ENCODE measurements at places on chromosomes 13 and 19.

- DNase-seq: no peak
Observed at GRCh38 chr13:66349966-66350365, 880.2 kb downstream of the PCDH9 start.

DNA sequence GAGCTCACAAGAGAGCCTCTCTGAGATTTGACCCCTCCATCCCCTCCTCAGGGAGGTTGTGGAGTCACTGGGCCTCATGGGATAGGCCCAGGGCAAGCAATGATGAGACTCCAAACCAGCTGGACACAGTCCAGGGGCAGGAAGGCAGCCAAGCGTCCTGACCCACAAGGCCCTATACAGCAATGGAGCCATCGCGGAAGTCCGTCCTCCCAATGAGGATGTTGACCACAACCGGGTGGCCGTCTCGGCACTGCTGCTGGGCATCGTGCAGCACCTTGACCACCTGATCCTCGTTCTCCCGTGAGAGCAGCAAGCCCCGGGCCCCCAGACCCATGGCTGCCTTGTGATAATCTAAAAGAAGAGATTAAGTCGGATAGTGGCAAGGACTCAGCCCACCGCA is 7.9 kb downstream of the SYDE1 start:
- DNase-seq: no peak

- no peak for DNase-seq
Observed at GRCh38 chr13:51524312-51524711, 60.0 kb upstream of the WDFY2 start.

GRCh38 chr13:76795701-76796695 is 90.2 kb downstream of the KCTD12 start:
- DNase-seq: no peak

DNA sequence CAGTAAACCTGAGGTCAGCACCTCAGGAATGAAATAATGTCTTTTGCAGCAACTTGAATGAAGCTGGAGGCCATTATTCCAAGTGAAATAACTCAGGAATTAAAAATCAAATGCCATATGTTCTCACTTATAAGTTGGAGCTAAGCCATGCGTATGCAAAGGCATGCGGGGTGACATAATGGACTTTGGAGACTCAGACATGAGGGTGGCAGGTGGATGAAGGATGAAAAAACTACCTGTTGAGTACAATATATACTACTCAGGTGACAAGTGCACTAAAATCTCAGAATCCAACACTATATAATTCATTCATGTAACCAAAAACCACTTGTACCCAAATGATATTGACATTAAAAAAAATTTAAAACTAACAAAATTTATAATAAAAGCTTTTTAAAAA is 1416.9 kb downstream of the UQCRFS1 start:
- DNase-seq: no peak

GRCh38 chr19:39077323-39077722 is 6.8 kb upstream of the ACP7 start:
- DNase-seq: no peak

DNA sequence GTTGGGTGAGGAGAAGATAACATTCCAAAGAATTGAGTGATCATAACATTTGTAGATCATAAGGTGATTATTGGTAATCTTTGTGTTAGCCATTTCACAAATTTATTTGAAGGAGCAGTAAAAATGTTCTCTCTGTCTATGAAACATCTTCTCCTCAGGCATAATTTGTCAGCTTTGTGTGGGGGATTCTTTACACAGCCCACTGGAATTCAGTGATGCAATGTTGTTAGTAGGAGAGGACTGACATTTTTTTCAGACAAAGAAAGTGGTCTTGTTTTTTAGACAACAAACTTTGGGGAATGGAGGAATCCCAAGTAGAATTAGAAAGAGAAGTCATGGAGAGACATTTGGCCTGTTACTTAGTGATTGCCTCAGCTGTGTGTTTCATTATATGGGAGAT is 100.3 kb downstream of the ITGBL1 start:
- DNase-seq: peak; percentile 74

DNA sequence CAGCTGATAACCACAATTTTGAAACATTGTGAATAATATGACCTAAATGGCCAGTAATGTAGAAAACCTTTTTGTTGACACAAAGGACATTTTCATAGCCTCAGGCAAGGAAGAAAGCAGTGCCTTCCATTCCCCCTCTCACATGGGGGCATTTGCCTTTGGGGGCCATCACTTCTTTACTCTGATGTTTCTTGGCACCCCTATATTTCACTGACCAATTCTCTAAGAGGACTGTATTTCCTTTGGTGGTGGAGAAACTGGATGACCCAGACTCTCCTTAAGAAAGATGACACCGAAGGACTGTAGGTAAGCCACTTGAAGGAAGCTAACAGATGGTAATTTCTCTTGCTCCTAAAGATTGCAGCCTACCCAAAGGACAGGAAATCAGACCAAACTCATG is 254.6 kb downstream of the DCLK1 start:
- DNase-seq: no peak

- no peak for DNase-seq
Observed at GRCh38 chr19:36392916-36393673, 14.1 kb upstream of the ZFP14 start.

DNA sequence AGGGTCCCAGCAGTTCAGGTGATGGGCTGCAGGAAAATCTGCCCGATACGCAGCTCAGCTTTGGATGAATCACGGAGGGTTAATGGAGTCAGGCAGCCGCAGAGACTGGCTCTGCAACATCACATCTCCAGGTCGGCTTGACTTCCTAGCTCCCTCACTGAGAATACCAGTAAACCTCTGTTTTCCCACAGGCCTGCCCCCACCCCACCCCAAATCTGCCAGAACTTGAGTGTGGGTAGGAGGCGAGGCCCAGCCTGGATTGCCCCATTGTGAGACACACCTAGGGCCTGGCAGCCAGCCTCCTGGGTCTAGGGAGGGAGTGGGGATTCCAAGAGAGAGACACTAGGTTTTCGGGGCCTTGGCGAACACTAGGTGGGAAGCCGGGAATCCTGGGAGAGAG is 3.7 kb upstream of the KRTDAP start:
- no peak for DNase-seq

GRCh38 chr19:29662278-29662603 is 3.0 kb upstream of the PLEKHF1 start:
- DNase-seq: no peak

- peak; percentile 59 for DNase-seq
Observed at GRCh38 chr19:15449620-15450527, at the start of gene WIZ. Gene WIZ (minus strand): TSS chr19:15449956. CDS start chr19:15448307, 1,649 bp downstream.

DNA sequence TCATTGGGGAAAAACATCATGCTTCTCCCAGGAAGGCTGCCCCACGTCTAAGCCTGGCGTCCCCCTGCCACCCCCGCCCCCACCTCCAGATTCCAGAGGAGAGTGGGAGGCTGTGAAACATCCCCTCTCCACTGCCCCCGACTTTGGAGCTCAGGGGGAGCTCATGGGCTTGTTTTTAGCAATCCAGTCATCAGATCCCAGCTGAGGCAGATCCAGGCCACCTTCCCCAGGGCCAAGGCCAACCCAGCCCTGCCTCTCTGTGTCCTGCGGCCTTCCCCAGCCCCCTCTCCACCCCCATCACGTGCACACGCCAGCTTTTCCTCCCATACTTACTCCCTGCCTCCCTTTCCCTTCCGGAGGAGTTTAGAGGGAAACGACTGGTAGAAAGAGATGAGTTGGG is 38.8 kb downstream of the SHISA2 start:
- no peak for DNase-seq

GRCh38 chr19:12664406-12665280 is 1.9 kb downstream of the MAN2B1 start:
- DNase-seq: no peak

GRCh38 chr13:68895696-68896095 is 1211.9 kb upstream of the ATXN8OS start:
- DNase-seq: no peak

DNA sequence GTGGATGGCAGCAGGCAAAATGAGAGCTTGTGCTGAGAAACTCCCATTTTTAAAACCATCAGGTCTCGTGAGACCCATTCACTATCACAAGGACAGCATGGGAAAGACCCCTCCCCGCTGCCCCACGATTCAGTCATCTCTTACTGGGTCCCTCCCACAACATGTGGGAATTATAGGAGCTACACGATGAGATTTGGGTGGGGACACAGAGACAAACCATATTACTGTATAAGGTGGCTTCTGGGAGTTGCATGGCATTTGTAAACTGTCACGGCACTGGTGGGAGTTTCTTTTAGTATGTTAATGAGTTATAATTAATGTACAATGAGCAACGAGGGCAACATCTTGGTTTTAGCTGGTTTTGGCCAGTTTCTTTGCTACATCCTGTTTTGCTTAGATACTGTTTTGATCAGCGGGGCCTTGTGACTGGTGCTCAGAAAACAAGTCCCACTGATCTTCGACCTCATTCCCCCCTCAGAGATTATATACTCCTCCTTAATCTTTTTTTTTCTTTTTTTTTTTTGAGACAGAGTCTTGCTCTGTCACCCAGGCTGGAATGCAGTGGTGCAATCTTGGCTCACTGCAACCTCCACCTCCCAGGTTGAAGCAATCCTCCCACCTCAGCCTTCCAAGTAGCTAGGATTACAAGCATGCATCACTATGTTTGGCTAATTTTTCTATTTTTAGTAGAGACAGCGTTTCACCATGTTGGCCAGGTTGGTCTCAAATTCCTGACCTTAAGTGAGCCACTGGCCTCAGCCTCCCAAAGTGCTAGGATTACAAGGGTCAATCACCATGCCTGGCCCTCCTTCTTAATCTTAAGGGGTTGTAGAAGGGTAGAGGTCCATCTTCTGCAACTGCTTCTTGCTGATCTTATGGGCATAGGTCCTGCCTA is 21.3 kb upstream of the ZNF599 start:
- no peak for DNase-seq

- DNase-seq: no peak
Observed at GRCh38 chr13:59016250-59016649, 1147.5 kb downstream of the DIAPH3 start.

DNA sequence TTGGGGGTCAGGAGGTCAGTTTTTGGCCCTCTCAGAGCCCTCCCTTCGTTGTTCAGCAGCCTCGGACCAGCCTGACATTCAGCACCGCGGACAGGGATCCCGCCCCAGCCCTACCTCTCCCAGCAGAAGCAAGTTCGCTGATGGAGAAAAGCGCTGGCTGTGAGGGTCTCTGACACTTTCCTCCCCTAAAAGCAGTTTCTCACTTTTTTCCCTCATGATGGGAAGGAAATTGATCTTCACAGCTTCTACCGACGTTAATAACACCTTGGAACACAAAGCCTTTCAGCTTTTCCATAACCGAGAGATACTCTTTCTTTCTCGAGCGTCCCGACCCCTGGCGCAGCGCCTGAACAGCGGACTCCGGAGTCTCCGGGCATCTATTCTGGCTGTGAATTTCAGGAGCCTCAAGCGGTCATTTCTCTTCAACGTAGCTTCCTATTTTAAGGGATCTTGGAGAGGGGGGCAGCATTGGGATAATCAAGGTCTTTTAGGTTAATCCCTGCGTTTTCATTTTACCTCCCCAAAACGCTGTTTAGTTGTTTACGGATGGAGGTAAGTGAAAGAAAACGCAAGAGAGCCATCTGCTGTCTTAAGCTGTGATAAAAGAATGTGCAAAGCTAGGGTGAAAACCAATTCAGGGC is 467.2 kb downstream of the ITGBL1 start:
- no peak for DNase-seq

DNA sequence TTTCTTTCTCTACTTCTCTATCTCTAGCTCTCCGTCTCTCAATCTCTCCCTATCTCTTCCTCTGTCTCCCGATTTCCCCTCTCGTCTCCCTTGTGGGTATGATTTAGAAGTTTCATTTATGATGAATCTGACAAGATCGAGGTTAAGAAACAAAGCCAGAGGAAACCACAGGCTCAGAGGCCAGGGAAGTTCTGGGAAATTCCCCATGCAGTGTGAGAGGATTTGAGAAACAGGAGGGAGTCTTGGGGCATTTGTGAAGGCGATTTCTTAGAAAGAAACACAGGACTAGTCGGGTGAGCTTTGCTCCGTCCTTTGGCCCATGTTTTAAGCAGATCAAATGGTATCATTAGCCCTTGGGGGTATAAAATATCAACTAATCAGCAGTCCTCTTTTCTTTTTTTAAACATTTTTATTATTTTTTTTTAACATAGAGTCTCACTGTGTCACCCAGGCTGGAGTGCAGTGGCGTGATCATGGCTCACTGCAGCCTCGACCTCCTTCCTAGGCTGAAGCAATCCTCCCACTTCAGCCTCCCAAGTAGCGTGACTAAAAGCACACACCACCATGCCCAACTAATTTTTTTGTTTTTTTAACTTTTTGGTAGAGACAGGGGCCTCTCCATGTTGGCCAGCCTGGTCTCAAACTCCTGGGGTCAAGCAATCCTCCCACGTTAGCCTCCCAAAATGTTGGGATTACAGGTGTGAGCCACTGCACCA is 25.8 kb downstream of the TNFSF9 start:
- DNase-seq: no peak

GRCh38 chr13:41289463-41289881 is 21.6 kb upstream of the NAA16 start:
- no peak for DNase-seq

DNA sequence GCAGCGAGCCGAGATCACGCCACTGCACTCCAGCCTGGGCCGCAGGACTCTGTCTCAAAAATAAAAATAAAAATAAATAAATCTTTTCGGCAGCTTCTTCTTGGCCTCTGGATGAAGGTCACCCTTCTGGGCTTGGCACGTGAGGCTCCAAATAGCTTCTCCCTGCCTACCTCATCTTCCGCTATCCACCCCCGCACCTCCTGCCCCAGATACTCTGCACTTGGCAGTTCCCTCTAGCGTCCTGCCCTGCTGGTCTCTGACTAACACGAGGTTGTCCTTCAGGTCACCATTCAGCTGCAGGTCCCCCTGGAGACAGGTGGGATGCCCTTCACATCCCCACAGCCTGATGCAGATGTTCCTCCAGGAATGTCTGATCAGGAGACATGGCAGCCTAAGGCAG is 8.5 kb upstream of the CCL25 start:
- DNase-seq: no peak

DNA sequence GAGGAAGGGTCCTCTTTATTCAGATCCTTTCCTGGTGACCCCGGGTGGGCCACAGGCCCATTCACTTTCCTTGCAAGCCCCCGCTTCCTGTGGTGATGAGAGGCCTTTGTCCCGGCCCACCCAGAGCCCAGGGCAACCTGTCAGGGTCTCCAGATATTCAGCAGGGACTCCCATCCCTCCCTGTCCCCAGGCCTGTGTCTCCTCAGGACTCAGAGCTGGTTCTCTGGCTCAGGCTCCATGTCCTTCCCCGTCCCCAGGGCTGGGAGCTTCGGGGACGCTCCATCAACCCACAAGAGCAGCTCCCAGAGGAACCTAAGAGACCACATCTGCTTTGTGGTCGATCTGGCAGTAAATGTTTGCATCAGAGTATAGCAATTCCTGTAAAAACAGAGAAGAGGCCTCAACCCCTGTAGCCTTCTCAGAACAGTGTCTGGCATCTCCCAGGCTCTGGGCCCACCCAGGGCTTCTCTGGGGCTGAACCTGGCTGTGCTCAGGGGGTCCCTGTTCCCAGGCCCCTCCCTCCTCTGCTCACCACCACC is 7.8 kb downstream of the CEACAM4 start:
- no peak for DNase-seq
